Stimulated activated memory B cell treated with anti-CD40 and anti-IgM and Interleukin-4, amounts not matched to agents 10 μg/mL and 1 μg/mL and 100 μg/mL, for 72 hours (primary cell): ENCODE measurements at places on chromosomes 4 and X.

- ATAC-seq = no peak
These were observed 203.0 kb downstream of the BMPR1B start for GRCh38 chr4:94960708-94961107.

DNA sequence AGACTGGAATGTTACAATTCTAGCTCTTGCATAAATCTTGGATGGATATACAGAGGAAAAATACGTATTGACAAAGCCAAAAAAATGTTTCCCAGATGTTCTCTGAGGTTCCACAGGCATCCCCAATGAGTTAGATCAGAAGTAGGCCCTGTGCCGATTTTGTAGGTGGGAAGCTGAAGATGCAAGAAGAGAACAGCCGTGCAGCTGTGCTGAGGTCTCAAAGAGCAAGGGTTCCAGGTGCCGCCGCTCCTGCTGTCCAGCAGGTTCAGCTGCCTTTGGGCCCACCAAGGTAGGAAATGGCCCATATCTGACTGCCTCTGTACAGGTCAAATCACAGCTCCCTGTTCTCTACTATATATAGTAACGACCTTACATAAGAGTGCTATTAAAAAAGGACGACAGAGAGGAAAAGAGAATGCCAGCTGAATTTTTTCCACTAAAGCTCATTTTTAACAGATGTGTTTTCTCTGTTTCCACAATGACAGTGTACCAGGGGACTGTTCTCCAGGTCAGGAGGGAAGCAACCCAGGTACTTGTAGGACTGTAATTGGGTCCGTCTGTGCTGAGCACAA lies 155.6 kb downstream of the CBR4 start:
- no peak for ATAC-seq

GRCh38 chrX:118603981-118604380 lies 108.4 kb downstream of the DOCK11 start:
- ATAC-seq = no peak

- no peak for ATAC-seq
These were observed 760.2 kb upstream of the AGA start for GRCh38 chr4:178202422-178202821.

GRCh38 chr4:90357117-90357710 lies 230.0 kb downstream of the CCSER1 start:
- ATAC-seq = no peak

DNA sequence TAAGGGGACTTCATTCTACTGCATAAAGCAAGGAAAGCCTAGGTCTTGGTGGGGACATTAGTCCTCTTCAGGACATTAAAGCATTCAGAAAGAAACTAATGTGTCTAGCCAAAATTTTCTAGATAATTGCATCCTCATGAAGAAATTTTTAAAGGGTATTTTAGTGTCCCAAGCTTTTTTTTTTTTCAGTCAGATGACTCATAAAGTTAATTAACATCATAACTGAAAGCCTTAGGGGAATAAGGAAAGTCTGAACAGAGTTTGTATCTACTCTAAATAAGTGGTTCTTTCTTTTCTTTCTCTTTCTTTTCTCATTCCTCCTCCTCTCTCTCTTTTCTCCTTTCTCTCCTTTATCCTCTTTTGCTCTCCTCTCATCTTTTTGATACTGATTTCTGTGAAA lies 202.4 kb downstream of the ADAMTS3 start:
- no peak for ATAC-seq

DNA sequence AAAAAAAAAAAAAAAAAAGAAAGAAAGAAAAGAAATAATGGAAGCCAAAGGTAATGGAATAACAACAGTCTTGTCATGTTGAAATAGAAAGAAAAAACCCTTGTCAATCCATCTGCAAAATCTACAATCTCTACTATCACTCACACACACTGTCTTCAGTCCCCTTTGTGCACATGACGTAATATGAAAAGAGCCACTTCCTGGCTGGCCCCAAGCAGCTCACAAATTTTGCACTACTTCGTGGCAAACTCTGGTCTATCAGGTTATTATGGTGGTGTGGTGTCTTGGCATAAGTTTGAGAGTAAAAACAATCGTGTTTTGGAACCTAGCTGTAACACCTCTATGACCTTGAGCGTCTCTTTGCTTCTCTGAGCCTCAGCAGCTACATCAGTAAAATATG lies 8.3 kb upstream of the AFAP1 start:
- ATAC-seq = no peak

- ATAC-seq = no peak
These were observed 43.6 kb downstream of the RTL9 start for GRCh38 chrX:110402091-110402849.

- no peak for ATAC-seq
These were observed 364.8 kb downstream of the PDGFC start for GRCh38 chr4:156606554-156607477.

DNA sequence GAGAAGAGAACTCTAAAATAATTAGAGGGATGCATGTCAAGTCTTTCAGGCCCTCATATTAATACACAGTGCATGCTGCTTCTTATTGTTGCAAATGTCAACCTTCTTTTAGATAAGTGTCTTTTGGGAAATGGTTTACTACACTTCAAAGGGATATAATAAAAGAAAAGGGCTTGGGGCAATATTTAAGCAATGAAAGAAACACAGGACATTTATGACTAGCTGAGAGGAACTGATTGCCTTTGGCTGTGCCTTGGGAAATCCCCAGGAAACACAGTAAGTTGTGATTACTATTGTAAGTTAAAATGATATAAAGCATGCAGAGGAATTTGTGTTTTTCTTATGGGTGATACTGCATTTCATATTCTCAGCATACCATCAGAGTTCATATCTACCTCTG lies 1036.2 kb upstream of the GRID2 start:
- no peak for ATAC-seq

DNA sequence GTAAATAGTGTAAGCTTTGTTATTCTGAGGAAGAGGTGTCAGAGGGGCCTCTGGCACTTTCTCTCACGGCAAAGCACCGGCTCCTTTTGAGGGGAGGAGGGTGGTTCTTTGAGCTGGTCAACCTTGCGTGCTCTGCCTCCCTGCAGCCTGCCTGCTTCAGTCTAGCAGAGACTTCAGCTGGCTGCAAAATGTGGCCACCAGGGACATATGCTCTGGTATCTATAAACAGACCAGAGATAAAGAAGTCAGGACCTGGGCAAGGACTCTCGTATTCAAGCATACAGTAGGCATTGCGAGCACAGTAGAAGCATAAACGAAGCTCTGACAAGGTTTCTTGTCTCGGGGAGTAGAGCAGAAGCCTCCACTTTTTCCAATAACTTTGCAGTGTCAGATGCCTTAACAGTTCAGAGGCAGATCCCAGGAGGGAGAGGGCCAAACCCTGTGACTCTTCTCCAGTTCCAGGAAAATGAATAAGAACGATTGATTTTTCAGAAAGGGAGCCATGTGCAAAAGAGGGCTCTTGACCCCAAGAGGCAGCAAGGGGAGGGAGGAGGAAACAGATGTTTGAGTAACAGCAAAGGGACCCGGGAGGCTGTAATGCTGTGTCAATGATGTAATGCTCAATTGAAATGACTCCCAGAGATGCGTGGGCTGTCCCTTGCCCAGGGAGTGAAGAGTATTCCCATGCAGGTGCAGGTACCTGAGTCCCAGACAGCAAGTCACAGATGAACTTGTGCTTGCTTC lies 57.9 kb upstream of the TEX13D start:
- no peak for ATAC-seq

DNA sequence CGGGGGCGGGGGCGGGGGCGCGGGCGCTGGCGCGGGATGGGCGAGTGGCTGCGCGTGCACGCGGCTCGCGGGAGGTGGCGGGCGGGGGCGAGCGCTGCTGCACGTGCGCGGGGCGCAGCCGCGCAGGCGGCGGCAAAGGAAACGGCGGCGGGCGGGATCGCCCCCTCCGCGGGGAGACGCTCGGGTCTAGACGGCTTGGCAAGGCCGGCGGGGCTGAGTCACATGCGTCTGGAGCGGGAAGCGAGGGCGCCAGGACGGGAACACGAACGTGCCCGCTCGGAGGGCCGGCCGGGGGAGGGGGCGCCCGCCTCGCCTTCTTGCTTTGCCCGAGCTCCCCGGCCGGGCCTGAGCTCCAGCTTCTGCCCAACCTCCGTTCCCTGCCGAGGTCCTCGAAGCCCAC lies 4.3 kb upstream of the HAUS7 start:
- ATAC-seq = no peak

DNA sequence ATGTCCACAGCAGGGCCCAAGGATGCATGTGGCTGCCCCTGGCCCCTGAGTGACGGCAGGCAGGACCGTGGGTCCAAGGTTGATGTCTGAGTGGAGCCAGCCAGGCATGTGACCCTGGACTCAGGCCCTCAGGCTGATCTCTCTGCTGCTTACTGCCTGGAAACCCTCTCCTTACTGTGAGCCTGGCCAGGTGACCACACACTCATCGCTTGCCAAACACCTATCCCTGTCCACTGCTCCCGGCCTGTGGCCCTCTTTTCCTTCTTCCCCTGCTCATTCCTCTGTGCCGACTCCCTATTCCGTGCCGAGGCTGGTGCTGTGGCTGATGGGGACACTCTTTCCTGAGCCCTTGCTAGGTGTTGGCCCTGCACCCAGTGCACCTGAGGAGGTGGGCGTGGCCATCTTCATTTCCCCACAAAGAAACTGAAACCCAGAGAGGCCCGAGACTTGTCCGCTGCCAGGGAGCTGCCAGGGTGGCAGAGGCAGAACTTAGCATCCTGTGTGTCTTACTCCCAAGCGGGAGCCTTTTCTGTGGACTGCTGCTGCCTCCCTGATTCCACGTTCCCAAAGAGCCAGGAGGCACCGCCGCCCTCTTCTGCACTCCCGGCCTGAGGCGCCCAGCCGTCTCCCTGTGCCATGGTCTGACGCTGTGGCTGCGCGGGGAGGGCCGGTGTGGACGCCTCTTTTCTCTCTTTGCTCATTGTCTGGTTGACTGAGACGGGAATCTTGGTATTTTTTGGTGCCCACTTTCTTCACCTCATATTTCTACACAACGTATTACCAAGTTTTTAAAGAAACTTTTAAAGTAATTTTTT lies 11.2 kb upstream of the RNF4 start:
- no peak for ATAC-seq

- ATAC-seq = no peak
These were observed 53.6 kb downstream of the PAQR3 start for GRCh38 chr4:78885598-78885997.
